NCI-H524 treated with DMSO at 0.1 percent for 48 hours (cell line): ENCODE measurements at places on chromosomes 5 and 9.

DNA sequence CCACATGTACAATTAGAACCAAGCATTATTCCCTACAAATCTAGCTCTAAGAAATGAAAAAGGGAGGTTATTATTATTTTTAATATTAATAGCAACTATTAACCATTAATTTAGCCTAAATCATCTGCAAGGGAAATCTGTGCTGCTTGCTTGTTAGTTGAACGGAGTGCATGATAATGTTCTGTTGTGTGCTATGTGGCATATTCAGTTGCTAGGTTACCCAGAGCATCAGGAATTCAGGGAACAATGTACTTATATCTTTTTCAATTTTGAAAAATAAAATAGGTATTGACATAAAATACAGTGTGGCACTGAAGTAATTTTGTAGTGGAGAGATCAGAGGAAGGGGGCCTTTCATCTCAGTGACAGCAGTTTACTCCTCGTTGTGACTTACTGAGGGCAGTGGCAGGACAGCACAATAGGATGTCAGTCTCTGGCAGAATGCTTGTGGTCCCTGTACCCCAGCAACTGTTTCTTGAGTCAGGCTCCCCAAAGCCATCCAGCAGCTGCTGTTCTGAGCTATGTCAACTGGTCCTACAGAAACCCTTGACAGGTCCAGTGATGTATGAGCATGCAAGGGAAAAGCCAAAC is 173.6 kb downstream of the TMEM161B start:
- DNase-seq: no peak

DNA sequence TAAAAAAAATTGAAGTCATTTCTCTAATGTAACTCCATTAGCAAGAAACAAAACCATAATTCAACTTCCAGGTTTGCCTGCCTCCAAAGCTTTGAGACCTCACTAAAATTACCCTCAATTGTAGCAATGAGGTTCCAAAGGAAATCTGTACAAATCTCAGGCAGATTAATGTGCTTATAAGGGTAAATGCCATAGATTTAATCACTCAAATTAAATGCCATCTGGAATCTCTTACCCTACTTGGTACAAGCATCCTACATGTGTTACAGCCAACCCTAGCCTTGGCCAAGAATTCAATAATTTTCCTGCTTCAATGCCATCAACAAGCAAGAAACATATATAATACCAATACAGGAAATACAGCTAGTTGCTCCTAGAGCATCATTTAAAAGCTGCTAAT is 452.8 kb downstream of the RAB3C start:
- peak; percentile 47 for DNase-seq

- no peak for DNase-seq
Observed at GRCh38 chr5:73435759-73436534, 12.6 kb downstream of the FOXD1 start.

- no peak for DNase-seq
Observed at GRCh38 chr5:8521991-8522390, 653.0 kb downstream of the MTRR start.

- no peak for DNase-seq
Observed at GRCh38 chr9:131717719-131718460, 22.0 kb downstream of the RAPGEF1 start.

GRCh38 chr5:158511454-158511853 is 588.3 kb downstream of the EBF1 start:
- DNase-seq: no peak

DNA sequence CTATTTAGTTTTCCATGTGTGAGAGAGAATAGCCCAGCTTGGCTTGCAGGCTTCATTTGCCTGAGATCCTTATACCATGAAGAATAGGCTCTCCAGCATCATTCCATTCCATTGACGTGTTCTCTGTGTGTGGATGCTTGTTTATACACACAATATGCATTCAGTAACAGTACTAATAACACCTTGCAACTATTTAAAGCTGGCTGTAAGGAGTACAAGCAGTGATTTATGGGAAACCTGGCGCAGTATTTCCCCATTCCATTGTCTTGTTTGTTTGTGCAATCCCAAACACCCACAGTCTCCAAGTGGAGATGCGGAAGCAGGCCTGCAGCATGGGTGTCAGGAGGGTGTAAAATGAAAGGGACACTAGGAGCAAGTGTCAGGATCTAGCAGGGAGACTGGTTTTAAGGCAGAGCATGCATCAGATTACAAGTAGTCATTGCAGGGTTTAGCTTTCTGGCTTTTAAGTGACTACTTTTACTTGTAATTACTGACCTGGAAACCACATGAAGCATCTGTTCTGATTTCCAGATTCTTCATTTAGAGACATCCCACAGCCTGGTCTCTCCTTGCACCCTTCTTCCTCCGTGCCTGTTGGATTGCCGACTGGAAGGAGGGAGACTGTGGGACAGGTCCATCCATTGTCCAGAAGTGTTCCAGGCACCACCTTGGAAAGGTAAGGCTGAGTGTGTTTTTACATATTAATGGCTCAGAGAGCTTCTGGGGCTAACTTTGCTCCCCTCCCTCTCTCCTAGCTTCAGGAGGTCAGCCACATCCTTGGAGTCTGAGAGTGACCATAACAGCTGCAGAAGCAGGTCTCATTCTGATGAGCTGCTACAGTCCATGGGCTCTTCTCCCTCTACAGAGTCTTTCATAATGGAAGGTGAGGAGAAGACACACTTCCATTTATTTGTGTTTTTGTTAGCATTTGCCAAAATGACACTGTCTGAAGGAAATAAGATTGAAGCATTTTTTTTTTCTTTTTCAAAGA is 241.6 kb downstream of the ARHGEF28 start:
- no peak for DNase-seq

DNA sequence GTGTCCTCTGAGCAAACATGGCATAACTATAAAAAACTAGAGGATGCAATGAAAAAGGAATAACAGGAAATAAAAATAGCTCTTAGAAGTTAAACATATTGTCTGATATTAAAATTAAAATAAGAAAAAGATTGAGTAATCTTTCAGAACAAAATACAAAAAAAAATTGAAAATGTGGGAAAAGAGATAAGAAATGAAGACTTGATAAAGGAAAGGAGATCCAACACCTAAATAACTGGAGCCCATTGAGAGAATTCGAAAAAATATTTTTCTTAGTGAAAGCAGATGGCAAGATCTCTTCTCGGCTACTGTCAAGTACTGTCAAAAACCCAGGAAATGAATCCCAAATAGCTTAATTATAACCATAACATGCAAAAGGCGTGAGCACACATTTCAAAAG is 24.9 kb downstream of the LIFR start:
- peak; percentile 27 for DNase-seq

DNA sequence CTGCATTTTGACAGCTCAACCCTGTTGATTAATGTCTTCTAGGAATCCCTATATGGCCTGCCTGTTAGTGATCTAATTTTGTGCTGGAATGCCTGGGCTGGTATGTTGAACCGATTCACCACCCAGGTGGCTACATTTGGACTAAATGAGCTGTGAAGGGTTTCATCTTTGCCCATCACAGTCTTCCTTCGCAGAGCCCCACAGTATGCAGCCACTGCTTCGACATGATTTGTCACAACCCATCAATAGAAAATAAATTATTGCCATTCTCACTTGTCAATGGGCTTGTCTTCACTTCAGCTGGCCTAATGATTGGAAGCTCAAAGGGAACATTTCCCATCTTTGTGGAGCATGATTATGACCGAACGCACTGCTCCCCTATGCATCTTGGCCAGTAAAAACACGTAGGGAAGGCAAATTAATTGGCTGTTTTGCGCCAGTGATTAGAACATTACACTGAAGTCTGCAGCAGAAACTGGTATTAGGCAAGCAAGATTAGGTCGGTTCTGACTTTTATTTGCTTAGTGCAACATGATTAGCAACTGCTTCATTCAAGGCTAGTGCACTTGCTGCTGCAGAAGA is 408.5 kb downstream of the KIAA0825 start:
- no peak for DNase-seq

- DNase-seq: no peak
Observed at GRCh38 chr5:7683753-7684152, 167.2 kb downstream of the CFAP90 start.

GRCh38 chr9:85716031-85716877 is 25.5 kb downstream of the AGTPBP1 start:
- no peak for DNase-seq

DNA sequence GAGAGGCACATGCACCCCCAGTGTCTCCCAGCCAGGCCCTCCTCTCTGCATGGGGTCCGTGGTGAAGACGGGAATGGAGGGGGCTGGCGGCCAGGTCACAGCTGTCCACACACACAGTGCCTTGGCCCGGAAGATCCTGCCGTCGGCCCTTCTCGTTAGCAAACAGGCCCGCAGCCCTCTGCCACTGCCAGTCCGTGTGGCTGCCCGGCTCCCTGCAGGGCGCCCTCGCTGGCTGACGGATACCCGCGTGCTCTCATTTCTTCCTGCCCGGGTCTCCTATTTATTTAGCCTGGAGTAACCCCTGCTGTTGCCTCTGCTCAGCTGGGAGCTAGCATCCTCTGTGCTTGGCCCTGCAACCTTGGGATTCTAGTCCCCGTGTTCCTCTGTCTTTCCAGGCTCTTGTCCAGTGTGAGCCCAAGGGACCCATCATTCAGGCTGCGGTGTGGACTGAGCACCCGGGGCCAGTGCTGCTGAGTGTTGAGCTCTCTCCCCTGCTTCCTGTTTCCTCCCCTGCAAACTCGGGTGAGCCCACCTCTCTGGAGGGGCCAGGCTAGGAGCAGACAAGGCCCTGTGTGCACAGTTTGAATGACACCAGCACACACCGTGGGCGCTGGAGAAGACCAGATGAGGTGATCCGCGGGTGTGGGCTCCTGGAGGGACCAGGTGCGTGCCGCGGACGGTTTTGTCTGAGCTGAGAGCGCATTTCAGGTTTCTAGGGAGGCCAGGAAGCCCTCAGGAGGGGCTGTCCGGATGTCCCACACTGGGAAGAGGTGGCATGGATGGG is 14.6 kb upstream of the RNU6ATAC start:
- no peak for DNase-seq

GRCh38 chr9:1273859-1274258 is 223.7 kb downstream of the DMRT2 start:
- DNase-seq: no peak

- DNase-seq: no peak
Observed at GRCh38 chr9:135269912-135270830, 182.7 kb downstream of the OLFM1 start.

GRCh38 chr5:38208782-38209378 is 49.5 kb upstream of the EGFLAM start:
- peak; percentile 18 for DNase-seq
